MG63 (cell line): ENCODE measurements at places on chromosomes 3 and 15.

- DNase-seq = no peak
Measured at GRCh38 chr15:68706256-68706655, 114.4 kb downstream of the ANP32A start.

DNA sequence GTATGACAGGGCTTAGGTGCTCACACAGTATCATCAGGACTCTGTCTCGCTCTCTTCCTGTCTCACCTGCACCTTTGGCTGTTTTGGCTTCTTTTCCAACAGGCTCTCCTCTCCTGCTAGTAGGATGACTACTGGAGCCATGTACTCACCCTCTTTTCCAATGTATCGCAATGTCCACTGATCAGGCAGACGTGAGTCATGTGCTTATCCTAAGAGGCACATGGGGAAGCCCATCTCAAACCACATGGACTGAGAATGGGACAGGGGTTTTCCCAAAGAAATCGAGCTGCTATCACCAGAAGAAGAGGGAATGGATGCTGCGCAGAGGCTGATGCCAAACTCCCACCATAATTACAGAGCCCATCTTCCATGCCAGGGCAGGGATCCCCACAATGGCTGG is 180.6 kb downstream of the IL5RA start:
- no peak for DNase-seq

DNA sequence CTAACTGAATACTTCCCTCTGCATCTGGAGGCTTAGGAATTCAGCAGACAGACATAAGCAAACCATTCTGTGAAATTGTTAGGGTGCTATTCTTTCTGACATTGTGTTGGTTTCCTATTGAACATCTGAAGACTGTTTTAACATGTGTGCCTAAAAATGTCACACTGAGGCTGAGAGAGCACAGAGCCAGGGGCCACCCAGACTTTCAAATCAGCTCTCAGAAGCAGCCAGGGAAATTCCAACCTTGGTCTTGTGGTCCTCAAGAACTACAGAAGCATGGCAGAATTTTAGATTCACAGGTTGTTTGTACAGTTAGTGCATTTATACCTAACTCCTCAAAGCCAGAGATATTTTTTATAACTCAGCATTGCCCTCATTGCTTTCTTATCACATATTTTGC is 929.2 kb upstream of the CFAP20DC start:
- no peak for DNase-seq

DNA sequence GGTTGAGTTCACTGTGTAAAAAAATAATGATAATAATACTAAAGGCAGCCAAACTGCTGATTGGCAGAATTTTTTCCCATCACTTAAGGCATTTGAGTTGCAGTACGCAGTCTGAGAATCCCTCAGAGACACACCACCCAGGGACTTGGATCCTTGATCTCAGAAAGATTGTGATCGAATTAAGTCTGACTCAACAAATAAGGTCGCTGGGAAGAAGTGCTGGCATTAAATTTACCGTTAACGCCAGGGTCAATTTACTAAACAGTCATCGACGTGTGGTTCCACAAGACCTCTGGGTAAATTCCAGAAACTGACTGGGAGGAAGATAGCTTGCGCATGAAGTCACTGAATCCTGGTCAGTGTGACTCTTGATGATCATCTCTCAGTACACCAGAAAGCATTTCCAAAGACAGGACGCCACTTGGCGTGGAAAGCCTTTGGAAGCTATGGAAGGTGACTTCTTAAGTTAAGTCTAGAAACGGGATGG is 48.3 kb upstream of the CGNL1 start:
- peak; percentile 86 for DNase-seq

GRCh38 chr15:65027593-65027992 is 1.8 kb downstream of the MTFMT start:
- DNase-seq = no peak

- DNase-seq = no peak
Measured at GRCh38 chr3:108719178-108719806, 37.9 kb downstream of the RETNLB start.

GRCh38 chr3:123951522-123952447 is 9.2 kb downstream of the CCDC14 start:
- no peak for DNase-seq

- DNase-seq = no peak
Measured at GRCh38 chr3:27385504-27385903, 16.3 kb upstream of the NEK10 start.

DNA sequence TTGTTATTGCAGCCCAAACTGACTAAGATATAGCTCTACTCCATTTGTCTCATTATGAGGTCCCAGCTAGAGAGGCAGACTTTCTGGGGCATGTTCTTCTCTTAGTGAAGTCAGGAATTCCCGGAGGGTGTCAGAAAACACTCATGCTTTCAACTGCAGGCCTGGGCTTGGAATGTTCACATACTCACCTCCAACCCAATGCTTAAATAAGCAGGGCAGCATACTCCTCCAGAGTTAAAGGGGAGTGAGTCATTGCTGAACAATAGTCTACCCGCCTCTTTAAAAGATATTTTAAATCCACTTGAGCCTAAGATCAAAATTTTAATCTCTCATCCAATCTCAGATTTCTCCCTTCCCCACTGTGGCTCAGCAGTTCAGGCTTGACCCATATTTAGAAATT is 167.8 kb upstream of the DPH6 start:
- peak; percentile 23 for DNase-seq

DNA sequence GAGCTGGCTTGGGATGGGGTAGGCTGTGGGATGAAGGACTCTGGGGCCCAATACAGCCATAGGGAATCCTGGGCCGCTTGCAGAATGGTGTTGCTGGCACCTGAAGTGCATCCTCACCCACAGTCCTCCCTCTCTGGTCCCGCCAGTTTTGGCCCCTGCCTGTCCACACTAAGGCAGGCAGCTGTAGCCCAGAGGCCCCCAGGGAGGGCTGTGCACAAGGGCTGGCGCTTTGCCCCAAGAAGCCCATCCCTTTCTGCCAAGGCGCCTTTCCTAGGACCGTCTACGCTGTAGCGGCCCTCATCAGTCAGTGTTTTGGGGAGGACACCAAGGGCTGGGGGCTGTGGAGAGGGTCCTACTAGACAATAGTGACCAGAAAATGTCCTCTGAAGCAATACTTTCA is 116.2 kb upstream of the ABHD17C start:
- DNase-seq = no peak

GRCh38 chr3:143134471-143134870 is 14.9 kb downstream of the CHST2 start:
- peak; percentile 28 for DNase-seq

DNA sequence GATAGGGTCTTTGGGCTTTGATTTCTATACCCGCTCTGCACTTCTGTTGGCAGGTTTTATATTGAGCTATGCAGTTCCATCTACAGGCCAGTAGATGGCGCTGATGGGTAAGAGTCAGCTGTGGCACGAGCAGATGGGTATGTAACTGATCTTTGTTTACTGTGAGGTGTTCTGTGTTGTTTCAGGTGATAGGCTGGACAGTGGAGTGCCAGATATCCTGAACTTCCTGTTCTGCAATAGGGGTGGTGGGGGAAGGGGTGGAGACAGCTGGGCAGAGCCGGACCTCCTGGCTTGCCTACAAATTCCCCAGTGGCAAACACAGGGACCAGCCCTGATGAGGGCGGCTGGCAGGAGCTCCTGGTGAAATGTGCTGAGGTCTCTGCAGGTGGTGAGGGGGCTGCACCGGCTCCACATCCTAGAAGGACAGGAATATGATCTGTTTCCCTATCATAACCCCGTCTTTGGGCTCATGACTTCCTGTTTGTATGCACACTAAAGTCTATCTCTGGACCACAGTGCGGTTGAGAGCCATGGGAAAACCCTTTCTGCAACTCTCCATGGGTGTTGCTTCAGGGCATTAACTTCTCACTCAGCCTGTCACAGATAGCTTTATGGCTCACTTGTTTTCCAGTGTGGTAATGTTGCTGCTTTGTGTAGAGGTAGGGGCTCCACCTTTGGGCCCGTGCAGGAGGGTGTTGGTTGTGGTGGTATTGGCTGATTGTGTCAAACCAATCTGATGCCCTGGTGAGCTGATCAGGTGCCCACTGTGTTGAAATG is 13.4 kb upstream of the FAM98B start:
- DNase-seq = no peak

- no peak for DNase-seq
Measured at GRCh38 chr3:156236556-156237260, 116.3 kb downstream of the KCNAB1 start.

GRCh38 chr3:51988286-51989146 is 5.2 kb downstream of the ACY1 start:
- no peak for DNase-seq

GRCh38 chr15:91142106-91142744 is 42.2 kb downstream of the SV2B start:
- no peak for DNase-seq

DNA sequence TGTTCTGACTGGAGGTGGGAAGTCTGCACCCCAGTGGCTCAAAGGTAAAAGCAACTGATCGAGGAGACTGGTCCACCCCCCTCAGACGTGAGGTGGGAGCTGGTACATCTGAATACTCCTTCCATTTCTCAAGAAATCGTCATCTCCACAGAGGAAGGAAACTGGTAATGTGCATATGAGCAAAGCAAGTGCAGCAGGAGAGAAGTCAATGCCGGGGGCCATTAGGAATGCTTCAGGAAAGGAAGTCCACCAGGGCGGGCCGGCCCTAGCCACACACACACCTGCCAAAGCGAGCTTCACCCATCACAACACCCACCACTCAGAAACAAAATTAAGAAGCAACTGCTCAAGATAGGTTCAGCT is 8.5 kb downstream of the TBC1D2B start:
- DNase-seq = no peak

DNA sequence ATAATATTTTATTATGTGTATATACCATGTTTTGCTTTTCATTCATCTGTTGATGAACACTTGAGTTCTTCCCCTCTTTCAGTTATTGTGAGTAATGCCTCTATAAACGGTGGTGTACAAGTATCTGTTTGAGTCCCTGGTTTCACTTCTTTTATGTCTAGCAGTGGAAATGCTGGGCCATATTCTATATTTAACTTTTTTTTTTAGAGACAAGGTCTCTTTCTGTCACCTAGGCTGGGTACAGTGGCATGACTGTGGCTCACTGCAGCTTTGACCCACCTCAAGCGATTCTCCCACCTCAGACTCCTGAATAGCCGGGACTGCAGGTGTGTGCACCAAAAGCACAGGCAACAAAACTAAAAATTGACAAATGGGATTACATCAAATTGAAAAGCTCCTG is 19.9 kb downstream of the GOLM2 start:
- no peak for DNase-seq

GRCh38 chr3:52458770-52459545 is 3.6 kb downstream of the NISCH start:
- DNase-seq = no peak

GRCh38 chr15:72588096-72588495 is 66.4 kb upstream of the GOLGA6B start:
- DNase-seq = no peak

GRCh38 chr3:58924578-58924977 is 125.2 kb downstream of the CFAP20DC start:
- DNase-seq = no peak

DNA sequence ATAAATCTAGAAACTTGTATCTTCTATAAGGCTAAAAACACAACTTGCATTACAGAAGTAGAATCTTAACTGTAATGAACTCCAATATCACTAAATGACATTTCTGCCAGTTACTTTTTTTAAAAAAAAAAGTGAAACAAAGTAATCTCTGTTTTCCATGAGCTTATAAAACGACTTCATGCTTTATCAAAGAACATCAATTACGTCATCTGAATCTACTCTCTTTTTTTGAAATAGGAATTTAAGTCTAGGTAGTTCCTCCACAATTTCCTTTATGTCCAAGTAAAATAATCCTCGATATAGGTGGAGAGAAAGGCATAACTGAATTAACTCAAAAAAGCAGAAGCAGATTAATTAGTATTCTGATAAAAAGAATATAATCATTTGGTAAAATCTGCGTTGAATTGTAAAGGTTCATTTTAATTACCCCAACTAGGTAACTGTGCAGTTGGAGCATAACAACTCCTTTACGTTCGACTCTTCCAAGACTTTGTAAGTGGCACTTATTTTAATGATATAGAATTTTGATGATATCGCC is 1.4 kb downstream of the UACA start:
- no peak for DNase-seq

DNA sequence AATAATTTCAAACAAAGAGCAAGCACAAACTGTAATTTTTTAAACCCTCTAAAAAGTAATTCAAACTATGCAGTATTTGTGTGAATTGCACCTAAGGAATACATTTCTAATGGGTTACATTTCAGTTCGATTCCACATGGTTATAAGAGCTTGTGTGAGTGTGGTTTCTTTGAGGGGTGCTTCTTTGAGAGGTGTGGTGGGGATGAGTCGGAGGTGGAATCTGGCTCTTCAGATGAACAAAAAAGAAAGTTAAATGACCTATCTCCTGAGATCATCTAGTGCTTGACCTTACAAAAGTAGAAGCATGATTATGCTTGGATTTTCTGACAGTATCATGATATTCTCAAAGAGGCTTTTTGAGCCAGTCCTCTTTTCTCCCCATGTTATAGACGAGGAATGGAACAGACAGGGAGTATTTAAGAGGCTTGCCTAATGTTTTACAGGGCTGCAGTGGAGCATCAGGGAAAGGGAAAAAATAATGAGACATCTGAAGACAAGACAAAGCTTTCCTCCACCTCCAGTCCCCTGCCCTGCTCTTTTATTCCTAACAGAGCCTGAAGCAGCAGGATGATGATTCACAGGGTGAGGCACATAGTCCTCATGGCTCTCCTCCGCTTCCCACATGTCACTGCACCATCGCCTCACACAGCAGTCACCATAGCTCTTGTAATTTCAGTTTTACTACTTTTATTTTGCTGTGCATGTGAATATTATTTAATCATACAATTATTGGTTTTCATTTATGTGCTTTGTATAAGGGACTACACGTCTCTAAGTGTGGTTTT is 82.0 kb downstream of the LYSMD4 start:
- DNase-seq = no peak

GRCh38 chr3:132417695-132418411 is 551 bp downstream of the DNAJC13 start:
- DNase-seq = peak; percentile 82

GRCh38 chr15:71526060-71526820 is 284.1 kb upstream of the NR2E3 start:
- peak; percentile 23 for DNase-seq

DNA sequence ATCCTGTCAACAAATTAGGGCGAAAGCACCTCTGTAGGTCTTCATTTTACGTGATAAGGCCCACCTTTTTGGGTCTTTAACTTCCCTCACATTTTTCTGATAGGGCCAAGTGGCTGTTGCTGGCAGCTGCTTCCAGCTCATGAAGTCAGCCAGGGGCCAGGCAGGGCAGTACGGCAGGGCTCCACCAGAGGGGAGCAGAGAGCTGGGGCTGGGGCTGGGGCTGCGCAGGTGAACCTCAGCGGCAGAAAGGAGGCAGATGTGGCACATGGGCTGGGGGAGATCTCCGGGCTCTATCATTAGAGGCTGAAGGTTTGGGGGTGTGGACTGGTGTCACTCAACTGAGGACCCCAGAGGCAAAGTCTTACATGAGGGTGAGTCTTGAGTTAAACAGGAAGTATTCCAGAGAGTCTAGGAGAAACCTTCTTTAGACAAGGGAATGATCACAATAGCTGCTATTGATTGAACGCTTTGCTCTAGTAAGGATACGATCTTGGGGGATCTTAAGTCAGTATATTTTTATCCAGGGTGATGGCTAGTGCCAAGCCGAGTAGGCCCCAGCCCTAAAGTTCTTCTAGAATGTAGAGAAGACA is 62.8 kb upstream of the MEX3B start:
- DNase-seq = peak; percentile 65

GRCh38 chr3:30225021-30225420 is 381.4 kb upstream of the TGFBR2 start:
- no peak for DNase-seq
